Renal pelvis (tissue), 12 donors: ENCODE measurements at places on chromosomes 5 and 9. TPM values are rescaled to one million over a fixed set of nuclear protein-coding genes. Genes with fewer than 3 reads are reported as not detected.
A peak's percentile ranks its signal among the peaks of the same experiment; 100 is the strongest.

- no peak for DNase-seq
These were observed 90.4 kb downstream of the PJA2 start for GRCh38 chr5:109319351-109319750.

DNA sequence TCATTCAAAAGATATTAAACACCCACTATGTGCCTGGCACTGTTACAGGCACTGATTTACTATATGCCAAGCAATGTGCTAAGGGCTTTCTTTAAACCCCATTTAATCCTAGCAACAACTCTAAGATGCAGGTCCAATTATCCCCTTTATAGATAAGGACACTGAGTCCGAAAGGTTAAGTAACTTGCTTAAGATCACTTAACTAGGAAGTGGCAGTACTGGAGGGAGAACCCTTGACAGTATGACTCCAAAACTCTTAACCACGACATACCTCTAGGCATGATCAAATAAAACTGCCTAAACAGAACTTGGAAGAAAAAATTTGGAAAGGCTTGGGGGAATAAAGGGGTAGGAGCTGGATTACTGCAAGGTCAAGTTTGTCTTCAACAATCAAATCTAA is 1.7 kb downstream of the RAB14 start:
- no peak for DNase-seq

Gene FOXD4L3
- polyA plus RNA-seq: not detected

- DNase-seq: peak; percentile 43
These were observed 183.1 kb downstream of the TRIO start for GRCh38 chr5:14326035-14326903.

DNA sequence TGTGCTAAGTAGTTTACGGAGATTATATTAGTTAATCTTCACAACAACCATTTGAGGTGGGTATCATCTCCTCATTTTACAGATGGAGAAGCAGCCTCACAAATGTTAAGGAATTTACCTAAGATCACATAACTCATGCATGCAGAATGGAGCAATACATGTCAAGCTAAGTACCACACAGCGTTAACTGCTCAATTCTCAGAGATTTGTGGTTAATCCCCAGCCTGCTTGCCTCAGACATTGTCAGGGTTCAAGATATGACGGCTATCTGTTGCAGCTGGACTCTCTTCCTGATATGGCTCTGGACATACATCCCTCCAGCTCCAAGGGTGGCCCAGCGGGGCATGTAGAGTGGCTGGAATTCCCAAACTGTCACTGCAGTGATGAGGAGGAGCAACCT is 7.3 kb upstream of the ZNF346 start:
- DNase-seq: no peak

Gene CDH12
- 6.1 TPM for polyA plus RNA-seq

Gene GMCL2
- not detected for polyA plus RNA-seq

- no peak for DNase-seq
These were observed 406.1 kb downstream of the RAB3C start for GRCh38 chr5:58988938-58989337.

GRCh38 chr5:179613460-179614071 is 9.9 kb downstream of the HNRNPH1 start:
- peak; percentile 66 for DNase-seq

DNA sequence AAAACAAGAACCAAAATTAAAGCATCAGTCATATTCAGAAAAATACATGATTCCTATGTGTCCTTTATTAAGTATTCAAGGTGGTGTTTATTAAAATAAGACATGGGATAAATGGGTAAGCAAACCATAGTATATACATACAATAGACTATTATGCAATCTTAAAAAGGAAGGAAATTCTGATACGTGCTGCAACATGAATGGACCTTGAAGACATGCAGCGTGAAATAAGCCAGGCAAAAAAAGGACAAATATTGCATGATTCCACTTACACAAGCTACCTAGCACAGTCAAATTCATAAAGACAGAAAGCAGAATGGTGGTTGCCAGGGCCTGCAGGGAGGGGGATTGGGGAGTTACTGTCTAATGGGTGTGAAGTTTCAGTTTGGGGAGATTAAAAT is 127.7 kb downstream of the DMAC1 start:
- DNase-seq: no peak

GRCh38 chr9:137455359-137455991 is 3.7 kb downstream of the NSMF start:
- no peak for DNase-seq

DNA sequence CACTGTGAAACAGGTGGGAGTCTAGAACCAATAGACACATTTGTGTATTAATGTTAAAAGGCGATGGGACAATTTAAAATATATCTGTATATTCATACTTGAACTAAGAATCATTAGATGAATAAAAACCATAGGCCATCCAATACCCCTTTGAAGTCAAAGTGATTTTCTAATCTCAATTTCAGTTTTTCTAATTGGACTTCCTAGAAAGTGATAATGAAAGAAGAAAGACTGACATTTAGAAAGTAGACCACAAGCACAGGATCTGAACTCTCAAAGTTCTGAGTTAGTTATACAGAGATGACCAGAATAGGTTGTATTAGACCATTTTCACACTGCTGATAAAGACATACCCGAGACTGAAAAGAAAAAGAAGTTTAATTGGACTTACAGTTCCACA is 412.8 kb upstream of the PIK3R1 start:
- DNase-seq: no peak

- no peak for DNase-seq
These were observed 30.0 kb downstream of the XPA start for GRCh38 chr9:97666907-97667686.

Gene HTR4
- not detected for polyA plus RNA-seq

Gene DDX4
- polyA plus RNA-seq: not detected

DNA sequence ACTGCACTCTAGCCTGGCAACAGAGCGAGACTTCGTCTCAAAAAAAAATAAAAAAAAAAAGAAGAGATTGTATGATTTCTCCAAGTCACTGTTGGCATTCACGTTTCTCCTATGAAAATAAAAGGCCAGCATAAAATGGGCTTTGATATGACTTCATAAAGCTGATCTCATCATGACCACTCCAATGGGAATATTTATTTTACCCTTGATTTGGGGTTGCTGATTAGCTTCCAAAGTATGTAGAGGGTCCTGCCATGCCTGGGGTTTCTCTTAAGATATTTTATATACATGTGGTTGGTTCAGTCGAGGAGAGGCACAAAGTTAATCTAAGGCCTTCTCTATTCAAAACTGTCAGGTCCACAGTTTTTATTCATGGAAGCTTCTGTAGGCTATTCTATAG is 247.0 kb upstream of the TNC start:
- no peak for DNase-seq

DNA sequence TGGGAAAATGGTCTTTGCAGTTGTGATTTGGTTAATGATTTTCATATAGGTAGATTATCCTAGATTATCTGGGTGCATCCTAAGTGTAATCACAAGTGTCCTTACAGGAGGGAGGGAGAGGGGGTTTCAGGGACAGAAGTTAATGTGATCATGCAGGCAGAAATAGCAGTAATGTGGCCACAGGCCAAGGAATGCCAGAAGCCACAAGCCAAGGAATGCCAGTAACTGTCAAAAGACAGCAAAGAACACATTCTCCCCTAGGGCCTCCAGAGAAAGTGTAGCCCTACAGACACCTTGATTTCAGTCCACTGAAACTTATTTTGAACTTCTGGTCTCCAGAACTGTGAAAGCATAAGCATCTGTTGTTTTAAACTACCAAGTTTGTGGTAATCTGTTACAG is 2074.5 kb downstream of the MAT2B start:
- no peak for DNase-seq

GRCh38 chr9:130536701-130537107 is 42.7 kb upstream of the FUBP3 start:
- no peak for DNase-seq

GRCh38 chr5:43730832-43731342 is 127.9 kb downstream of the NNT start:
- no peak for DNase-seq

Gene PCA3
- polyA plus RNA-seq: 0.55 TPM

DNA sequence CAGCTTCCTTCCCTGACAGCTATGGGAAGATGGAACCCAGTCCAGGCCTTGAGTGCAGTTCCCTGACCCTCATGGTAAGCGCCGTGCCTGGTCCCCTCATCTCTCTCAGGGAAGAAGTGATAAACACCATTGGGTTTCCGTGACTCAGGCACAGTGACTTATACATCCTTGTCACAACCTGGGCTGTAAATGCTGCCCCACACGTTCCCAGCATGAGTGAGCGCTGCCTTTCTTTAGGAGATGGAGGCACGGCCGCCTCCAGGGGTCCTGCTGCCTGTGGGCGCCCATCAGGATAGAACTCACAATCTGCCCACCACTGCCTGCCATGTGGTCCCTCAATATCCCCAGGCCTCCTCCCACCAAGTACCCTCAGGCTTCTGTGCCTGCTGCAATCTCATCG is 8.3 kb upstream of the NKD2 start:
- DNase-seq: no peak

Gene UBE2QL1
- polyA plus RNA-seq: 0.67 TPM

GRCh38 chr9:87324613-87325194 is 173.0 kb upstream of the DAPK1 start:
- peak; percentile 76 for DNase-seq

GRCh38 chr5:157266286-157267007 is 524 bp downstream of the CYFIP2 start:
- peak; percentile 24 for DNase-seq

DNA sequence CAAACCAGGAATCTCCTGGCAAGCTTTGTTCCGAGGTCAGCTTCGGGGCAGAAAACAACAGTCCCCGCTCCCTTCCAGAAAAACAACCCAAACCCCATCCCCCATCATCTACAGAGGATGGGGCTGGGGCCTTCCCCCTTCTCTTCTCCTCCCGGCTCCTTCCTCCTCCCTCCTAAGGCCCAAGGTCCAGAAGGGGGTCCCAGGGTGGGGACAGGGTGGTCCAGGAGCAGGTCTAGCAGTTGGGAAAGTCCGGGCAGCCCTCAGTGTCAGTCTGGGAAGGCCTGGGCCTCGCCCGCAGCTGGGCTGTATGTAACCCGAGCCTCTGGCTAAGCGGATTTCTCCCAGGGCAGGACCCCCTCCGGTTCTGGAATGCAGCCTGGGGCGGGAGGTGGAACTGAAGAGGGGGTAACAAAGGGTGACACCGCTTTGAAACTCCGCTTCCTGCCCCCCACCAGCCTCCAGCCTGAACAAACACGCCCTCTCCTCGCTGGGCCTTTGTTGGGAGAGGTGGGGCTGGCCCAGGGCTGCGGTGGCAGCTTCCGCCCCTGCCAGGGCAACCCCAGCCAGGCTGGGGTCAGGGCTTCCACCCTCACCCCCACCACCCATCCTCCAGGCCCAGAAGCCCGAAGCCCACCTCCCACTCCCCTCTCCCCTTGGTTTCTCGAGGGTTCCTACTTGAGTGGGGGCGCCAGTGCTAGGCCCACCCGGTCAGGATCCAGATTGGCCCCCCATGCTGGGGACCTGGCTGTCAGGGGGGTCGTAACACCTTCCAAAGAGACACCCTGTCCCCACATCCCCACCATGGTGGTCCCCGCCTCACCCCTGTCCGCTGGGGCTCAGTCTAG is 63.5 kb downstream of the C9orf50 start:
- DNase-seq: peak; percentile 93

GRCh38 chr5:109705596-109705995 is 15.9 kb downstream of the MAN2A1 start:
- no peak for DNase-seq

DNA sequence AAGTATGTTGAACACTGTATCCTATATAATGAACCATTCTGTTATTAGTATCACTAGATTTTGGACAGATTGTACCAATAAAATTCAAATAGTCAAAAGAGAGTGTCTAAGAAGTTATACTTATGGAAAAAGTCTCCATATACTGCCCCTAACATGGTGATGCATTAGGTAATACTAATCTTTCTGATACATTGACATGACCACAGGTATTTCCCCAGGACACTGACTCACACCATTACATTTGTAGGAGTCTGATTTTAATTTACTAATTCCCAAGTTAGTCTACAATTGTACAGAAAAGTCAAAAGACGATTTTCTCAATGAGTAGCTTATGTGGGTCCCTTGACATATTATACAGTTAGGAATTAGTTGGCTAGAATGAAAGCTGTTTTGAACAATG is 593.8 kb downstream of the ISL1 start:
- no peak for DNase-seq

DNA sequence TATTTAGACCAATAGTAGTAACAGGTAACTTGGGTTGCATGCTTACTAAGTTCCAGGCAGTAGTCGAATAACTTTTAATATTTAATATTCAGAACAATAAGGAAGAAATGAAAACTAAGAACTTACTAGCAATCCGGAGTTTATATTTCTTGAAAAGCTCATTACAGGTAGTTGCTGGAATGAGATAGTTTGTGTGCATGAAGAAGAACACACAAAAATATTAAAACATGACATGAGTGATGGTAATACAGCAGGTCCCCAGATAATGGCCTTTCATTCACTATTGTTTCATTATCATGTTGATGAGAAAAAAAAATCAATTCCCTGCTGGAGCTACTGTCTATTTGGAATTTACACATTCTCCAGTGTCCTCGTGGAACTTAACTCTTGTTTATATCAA is 44.7 kb downstream of the EXOSC2 start:
- no peak for DNase-seq

DNA sequence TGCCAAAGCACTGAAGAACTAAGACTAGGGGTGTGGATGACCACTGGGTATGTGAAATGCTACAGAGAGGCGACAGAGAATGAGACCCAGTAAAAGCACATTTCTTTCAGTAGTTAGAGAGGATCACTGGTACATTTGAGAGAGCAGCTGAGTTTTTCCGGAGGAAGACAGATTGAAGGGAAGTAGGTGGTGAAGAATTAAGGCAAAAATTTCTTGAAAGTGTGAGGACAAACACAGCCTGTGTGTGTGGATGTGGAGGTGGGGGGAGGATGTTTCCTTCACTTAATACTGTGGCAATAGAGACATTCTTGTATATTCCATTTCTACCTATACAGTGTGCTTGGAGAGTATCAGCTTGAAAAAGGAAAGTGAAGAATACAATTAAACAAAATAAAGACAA is 871.2 kb upstream of the DMAC1 start:
- DNase-seq: no peak

GRCh38 chr9:135939351-135940265 is 21.6 kb downstream of the UBAC1 start:
- DNase-seq: no peak

GRCh38 chr5:108545301-108545700 is 163.4 kb upstream of the FBXL17 start:
- DNase-seq: no peak

GRCh38 chr9:131676431-131676972 is 63.4 kb downstream of the RAPGEF1 start:
- no peak for DNase-seq
